ENCODE measurements at places on chromosomes 7 and 10.

GRCh38 chr10:31075434-31075833 lies 43.8 kb upstream of the ZNF438 start:
- no peak for DNase-seq

- no peak for DNase-seq
These were observed 143.0 kb upstream of the HDAC9 start for GRCh38 chr7:18352339-18353255.

GRCh38 chr7:88761779-88762178 lies 2.3 kb downstream of the ZNF804B start:
- no peak for DNase-seq

DNA sequence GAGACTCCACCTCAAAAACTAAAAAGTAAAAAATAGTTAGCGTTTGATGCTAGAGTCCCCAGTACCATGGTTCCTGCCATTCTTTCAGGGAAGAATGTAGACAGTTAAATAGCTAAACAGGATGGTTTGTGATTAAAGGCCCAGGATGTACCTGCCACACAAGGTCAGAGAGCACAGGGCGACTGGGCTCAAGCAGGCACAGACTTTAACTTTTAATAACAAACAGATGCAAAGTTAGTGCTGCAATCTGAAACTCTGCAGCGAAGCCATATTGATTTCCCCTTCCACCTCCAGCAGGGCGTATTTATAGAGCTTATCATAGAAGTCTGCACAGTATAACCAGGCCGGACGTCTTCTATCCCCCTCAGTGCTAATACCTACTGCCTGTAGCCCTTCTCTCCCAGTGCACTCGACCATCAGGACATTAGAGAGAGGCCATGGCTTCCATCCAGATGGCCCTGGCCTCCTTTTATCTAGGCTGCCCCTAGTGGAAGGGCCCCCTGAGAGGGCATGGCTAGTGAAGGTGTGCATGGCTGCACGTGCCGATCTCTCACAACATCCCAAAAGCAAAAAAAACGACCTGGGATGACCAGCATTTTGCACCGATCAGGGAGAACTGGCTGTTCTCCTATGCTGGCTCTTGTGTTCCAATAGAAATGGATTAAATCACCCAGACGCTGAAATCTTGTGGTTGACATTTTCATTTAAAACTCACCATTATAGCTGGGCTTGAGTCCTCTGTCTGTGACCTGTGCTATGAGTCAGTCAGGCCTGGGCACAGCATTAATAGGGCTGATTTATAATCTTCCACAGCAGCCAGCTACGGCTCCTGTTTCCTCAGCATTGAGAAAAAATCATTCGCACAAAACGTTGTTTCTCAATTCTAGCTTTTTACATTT lies 7.6 kb upstream of the BAG3 start:
- DNase-seq = no peak

- no peak for DNase-seq
These were observed 329.1 kb downstream of the MAGI2 start for GRCh38 chr7:79124331-79124730.

GRCh38 chr10:49153971-49154370 lies 20.1 kb upstream of the FAM170B start:
- no peak for DNase-seq

DNA sequence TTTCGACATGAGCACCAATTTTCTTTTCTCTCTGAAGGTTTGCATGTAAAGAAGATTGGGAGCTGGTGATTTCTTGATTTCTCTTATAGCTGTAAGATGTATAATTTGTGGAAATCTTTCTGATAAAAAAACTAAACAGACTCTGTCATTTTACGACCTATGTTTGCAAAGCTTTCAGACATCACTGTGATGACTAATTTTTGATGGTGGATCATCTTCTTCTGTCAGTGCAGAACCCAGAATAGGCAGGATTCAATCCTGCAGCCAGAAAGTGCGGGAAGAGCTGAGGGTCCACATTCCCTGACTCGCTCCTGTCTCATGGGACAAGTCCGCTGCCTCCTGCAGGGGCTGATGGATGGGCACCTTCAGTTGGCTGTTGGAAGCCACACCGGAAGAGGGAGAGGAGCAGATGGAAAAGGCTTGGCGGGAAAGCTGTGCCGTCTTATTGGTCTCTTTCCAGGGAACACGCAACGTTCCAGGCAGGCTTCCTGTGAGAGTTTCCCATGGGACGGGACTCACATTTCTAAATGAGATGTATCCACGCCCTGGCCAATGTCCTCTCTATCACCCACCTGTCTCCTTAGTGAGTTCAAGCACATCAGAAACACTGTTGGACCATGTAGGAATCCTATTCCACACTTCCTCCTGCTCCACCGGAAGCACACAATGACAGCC lies 186.9 kb downstream of the PRPF18 start:
- DNase-seq = no peak

- DNase-seq = no peak
These were observed 1247.8 kb downstream of the GATA3 start for GRCh38 chr10:9302140-9302746.

Measured in activated CD8-positive, alpha-beta memory T cell treated with anti-CD3 and anti-CD28 coated beads, Interleukin-2, amount 50 U/mL, for 4 hours (primary cell).